ENCODE measurements at places on chromosomes 7 and 10.
A peak's percentile ranks its signal among the peaks of the same experiment; 100 is the strongest.

GRCh38 chr10:26479766-26480492 lies 41.8 kb downstream of the APBB1IP start:
- peak; percentile 55 for DNase-seq

GRCh38 chr7:54932818-54933543 lies 85.8 kb upstream of the EGFR start:
- DNase-seq = no peak

GRCh38 chr10:96317067-96317833 lies 13.0 kb downstream of the DNTT start:
- no peak for DNase-seq

GRCh38 chr7:12410523-12410922 lies 6.9 kb upstream of the VWDE start:
- DNase-seq = no peak

DNA sequence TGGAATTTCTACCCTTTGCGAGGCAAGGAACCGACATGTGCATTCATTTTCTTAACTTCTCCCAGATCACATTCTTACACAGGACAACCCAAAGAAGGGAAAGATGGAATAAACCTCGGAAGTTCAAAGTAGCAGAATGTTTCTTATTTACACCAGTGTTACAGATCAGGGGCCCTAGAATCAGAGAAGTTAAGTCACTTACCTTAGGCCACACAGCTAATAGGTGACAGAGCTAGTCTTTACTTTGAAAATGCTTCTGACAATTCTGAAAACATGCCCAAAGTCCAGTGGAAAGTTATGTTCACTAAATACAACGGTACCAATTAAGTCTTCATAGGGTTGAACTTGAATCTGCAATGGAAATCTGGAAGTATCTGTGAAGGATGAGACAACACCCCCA lies 437.7 kb downstream of the DPP6 start:
- DNase-seq = no peak

- DNase-seq = no peak
These were observed 49.4 kb downstream of the SPAM1 start for GRCh38 chr7:123974326-123974908.

DNA sequence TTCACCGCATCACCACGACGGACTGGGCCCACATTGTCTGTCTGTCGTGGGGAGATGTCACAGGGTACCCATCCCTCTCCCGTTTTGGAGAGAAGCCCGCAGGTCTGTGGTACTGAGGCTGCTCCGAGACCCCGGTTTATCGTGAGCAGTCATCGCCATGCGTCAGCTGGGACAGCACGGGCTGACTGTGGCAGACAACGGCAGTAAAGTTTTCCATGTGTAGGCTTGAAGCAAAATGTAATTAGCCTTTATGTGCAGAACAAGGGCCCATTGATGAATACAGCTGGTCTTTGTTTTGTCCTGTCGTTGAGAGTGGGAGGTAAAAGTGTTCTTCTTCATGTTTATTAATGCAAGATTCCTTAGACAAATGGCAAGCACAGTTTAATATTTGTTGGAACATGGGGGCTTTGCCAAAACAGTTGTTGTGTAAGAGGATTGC lies 167.4 kb upstream of the SH2B2 start:
- DNase-seq = no peak

DNA sequence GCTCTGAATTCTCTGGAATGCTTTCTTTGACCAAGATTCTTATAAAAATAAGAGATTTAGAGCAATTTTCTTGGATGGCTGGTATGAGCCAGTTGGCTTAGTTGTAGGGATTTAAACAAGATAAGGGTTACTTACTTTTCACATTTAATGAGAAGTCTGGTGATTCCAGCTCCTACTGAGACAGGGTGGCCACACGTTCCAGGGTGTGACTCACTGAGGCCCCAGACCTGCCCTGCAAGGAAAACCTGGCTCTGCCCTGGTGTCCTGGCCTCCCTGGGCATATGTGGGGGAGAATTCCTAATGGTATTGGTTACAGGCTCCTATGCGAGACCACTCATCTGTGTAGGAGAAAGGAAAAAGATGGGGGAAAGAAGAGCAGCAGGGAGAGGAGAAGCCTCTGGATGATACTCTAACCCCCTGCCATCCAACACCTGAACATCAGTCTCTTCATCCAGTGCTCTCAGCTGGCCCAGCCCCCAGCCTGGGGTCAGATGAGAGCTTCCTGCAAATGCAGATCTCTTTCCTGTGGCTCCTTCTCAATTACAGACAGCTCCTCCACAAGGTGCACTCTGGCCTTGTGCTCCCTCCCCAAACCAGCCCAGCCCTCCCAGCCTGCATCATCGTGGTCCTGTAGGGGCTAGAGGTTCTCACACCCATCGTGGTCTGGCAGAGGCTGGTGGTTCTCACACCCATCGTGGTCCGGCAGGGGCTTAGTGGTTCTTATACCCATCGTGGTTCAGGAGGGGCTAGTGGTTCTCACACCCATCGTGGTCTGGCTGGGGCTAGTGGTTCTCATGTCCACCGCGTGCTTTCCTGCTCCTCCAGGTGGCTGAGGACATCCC lies 139.9 kb downstream of the EGFR start:
- no peak for DNase-seq

DNA sequence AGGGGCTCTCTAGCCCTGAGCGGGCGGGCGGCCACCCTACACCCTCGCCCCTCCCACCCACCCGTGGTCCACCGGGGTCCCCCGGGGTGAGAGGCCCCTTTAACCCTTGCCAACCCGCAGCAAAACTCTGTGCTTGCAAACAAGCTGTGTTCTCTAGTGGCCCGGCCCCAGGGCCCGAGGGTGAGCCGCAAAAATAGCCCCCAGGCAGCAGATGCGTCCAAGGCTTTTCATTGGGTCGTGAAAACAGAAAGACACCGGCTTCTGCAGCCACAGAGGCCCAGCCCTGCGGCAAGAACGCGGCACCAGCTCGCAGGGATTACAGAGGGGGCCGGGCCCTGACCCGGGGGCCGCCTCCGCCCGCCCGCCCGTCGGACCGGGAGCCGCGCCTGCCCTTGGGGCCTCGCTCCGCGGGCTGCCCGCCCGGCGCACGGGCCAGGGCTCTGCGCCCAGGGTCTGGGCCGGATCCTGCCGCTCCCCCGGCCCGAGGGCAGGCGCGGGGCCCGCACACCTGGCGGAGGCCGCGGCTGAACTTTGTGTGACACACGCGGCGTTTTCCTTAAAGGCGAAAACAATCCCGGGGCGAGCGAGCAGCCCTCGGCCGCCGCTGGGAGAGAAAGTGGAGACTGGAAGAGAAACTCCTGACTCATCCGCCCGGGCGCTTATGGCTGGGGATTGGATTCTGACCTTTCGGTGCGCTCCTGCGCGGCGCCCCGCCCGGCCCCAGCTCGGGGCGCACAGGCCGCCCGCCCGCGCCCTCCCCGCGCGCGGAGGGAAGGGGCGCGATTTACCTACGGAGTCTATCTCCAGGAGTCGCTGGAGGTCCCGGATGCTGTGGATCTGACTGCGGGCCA lies 2.8 kb downstream of the PDGFA start:
- DNase-seq = peak; percentile 62

GRCh38 chr7:24704311-24704710 lies 53.0 kb downstream of the GSDME start:
- no peak for DNase-seq

DNA sequence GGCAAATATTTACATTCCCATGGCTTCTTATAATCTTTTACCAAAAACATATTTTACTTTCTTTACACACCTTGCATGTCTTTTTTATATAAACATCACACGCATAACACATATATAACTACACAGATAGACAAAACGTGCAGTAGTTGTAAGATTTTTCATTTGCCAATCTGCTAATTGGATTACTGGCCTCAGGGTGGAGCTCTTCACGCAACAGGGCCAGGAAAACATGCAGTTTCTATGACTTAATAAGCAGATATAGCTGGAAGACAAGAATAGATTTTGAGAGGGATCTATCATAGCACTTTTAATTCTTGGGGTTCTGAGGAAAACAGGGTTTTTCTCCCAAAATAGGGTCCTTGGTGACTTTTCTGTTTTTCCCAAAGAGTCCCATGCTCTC lies 12.7 kb downstream of the ACADSB start:
- no peak for DNase-seq

DNA sequence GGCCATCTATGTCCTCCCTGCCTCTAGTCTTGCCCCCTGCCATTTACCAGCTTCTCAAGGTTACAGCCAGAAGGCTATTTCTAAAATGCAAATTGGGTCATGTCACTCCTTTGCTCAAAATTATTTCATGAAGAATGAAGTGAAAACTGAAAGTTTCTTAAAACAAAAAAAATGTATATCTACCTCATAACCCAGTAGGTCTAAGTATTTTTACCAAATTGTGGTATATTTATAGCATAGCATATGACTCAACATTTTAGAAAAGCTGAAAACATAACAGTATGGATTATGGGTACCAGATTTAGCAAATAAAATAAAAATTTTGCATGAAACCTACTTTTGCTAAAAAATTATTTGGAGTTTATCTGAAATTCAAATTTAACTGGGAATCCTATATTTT lies 78.4 kb downstream of the SLC16A9 start:
- DNase-seq = no peak

DNA sequence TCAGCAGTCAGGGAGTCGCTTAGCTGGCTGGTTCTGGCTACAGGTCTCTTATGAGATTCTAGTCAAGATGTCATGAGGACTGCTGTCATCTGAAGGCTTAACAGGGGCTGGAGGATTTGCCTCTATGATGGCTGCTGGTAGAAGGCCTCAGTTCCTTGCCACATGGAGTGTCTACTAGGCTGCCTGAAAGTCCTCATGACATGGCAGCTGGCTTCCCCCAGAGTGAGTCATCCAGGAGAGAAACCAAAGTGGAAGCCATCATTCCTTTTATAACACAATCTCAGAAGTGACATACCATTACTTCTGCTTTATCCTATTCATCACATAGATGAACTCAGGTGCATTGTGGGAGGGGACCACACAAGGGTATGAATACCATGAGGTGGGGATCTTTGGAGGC lies 75.1 kb downstream of the EXOC6 start:
- peak; percentile 7 for DNase-seq

DNA sequence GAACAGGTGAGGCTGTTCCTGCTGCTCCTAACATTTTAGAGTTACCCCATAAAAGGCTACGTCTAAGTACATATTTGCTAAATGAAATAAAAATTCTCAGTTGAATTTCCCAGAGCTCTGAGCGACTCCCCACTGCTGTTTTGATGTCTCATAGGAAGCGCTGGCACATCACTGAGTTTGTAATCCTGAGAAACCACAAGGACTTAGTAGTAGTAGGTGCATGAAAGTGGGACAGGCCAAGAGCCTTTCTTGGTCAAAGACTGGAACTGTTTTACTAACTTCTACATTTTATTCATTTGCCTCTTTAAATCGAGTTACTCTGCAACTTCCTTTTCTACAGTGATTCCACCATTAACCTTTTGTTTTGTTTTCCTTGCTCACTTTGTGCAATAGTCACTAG lies 85.9 kb downstream of the XPNPEP1 start:
- DNase-seq = no peak

GRCh38 chr7:44261240-44261639 lies 60.5 kb downstream of the YKT6 start:
- peak; percentile 56 for DNase-seq

DNA sequence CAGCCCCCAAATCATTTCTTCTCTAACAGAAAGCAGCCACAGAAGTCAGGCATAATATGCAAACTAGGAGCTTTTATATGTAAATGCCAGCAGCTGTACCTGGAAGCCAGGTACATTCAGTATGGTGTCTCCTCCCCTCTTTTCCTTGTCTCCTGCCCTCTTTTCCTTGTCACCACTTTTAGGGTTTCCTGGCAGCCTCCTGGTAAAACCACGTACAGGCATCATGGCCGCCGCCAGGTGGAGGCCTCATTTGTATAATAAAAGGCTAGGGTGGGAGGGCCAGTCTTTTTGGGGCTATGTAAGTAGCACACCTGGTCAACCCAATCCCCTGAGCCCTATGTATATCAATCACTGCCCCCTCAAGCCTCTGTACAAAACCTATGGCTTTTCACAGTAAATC lies 28.7 kb downstream of the PDZD8 start:
- DNase-seq = no peak

- no peak for DNase-seq
These were observed 16.7 kb downstream of the LSMEM1 start for GRCh38 chr7:112497481-112497880.

Data from activated CD8-positive, alpha-beta T cell treated with anti-CD3 and anti-CD28 coated beads for 36 hours (primary cell).